Thymus (tissue), 14 donors: ENCODE measurements at places on chromosomes 3 and 15.

DNA sequence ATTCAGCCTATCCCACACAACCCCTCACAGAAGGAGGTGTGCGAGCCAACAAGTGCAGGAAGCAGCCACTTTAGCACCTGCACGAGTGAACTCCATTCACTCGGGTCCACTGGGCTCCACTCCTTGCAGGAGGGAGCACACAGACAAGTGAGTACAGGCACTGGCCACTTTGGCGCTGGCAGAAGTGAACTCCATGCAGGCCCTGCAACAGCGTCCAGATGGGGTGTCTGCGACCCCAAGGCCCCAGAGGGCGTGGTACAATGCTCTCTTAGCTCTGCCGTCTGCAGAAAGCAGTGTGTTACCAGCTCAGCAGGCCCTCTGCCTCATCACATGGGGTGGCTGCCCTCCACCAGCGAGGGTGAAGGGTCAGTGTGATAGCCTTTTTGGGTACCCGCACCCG lies 388.0 kb upstream of the CNTN4 start:
- no peak for DNase-seq

DNA sequence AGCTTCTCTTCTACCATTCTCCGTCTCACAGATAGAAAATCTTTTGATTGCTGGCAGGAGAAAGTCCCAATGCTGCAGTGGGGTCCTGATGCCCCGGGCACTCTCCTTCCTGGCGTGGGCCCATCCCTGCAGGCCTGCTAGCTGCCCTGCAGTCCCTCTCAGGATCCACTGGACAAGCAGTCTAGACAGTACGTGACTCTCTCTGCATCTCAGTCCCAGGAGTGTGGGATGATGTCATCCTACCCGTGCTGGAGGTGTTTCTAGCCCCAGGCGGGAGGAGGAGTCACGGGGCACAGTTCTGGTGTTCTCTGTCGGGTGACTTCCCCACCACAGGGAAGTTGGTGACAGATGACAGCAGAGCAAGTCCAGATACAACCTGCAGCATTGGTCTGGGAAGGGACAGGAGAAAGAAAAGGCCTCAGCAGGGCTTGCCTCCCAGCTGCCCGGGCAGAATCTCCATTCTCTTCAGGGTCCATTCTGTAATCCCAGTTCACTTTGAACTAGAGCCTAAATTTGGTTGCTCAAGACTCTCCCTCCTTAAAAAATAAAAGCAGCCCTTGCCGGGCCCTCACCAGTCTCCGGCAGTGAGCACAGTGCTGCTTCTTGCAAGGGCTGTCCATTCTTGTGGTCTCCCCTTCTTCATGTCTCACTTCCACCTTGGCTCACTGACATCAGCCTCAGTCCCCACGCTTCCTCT lies 30.6 kb downstream of the SLC28A1 start:
- peak; percentile 35 for DNase-seq

DNA sequence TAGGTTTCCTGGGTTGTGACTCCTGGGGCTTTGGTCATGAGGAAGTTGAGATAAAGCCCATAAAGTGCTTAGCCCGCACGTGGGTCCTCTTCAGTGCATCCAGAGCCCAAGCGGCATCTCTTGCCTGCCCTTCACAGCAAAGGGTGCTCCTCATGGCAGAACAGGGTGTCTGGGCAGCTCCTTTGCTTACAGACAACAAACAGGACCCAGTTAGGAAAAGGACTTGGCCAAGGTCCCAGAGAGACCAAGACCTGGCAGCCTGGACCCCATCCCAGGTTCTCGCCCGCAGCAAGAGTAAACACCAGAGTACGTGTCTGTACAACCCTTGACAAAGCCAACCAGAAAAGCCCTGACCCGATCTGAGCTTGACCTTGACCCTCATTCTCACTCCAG lies 27.0 kb downstream of the ALS2CL start:
- no peak for DNase-seq

- no peak for DNase-seq
Measured at GRCh38 chr3:187369089-187369447, 883 bp downstream of the RTP4 start.

- no peak for DNase-seq
Measured at GRCh38 chr15:66775127-66776105, 73.4 kb downstream of the SMAD6 start.

DNA sequence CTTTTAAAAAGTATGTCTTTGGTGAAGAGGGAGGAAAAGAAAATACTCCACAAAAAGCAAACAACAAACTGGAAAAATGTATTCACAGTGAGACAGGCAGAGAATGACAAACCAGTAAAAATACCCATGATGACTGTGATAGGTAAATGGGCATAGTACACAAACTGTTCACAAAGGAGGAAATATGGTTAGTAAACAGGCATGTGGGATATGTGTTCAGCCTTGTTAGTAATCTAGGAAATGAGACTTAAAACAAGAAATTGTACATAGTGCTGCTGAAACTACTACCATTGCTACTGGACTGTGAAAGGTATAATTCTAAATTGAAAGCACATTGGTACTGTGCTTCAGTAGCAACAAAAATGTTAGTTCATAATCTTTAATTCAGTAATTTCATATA lies 50.1 kb downstream of the UBE2E2 start:
- no peak for DNase-seq

DNA sequence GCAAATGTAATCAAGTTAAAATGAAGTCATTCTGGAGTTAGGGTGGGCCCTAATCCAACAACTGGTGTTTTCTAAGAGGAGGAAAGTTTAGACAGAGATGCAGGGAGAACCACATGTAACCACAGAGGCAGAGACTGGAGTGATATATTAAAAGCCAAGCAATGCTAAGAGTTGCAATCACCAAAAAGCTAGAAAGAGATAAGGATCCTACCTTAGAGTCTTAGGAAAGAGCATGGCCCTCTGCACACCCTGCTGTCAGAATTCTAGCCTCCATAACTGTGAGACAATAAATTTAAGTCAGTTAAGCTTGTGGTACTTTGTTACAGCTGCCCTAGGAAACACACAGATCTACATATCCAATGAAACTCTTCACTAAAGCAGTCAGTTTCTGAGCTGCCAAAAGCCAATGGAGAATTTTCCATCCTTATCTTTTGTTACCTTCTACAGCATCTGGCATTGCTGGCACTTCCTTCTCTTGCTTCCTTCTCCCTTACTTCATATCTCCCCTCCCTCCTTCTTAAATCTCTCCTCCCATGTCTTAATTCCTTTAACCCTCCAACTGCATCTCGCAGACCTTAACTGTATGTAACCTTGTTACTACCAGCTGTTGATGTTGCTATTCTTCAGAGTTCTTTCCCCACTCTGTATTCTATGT lies 11.2 kb downstream of the DCBLD2 start:
- DNase-seq = no peak

DNA sequence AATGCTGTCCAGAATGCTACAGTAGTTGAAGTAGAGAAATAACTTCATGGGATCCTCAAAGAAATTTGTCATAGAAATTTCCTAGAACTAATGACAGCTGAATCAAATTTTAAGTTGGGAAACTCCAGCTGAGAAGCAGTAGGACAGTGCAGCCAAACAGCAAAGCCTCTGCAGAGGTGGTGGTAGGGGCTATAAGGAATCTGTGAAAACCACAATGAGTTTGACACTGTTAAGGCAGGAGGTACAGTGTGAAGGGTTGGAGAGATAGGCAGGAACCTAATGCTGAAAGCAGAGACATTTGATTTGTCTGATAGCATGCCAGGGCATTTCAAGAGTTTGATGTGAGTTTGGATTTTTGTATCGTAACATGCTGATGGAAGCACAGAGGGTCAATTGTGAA lies 22.0 kb downstream of the ASTE1 start:
- no peak for DNase-seq

GRCh38 chr15:31340047-31340446 lies 13.4 kb downstream of the KLF13 start:
- DNase-seq = no peak

DNA sequence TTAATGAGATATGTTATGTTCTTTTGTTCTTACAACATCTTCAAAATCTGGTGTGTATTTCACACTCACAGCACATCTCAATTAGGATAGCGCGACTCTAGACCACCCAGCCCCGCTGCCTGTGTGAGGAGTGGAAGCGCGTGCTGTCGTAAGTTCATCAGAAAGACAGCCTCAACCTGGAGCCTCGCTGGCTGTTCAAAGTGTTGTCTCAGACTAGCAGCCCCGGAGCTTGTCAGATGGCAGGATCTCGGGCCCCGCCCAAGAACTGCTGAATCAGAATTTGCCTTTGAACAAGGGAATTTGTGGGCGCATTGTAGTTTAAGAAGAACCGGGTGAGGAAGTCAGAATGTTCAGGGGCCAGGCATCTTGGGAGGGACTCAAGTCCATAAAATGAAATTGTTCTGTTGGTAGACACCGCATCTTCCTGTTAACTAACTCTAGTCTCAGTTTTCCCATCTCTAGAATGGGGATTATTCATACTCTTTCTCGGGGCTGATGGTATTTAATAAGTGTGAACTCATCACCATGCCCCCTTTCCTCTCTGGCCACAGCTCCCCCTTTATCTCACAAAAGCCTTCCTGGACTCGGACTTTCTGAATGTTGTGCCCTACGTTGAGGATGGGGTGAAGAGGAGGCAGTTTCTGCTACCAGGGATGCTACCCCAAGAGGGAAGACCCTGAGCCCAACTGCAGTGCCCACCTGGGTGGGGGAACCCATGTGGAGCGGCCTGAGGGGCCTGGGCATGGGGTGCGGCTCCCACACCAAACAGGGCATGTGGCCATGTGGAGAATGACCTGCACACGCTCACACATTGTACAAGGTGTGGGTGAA lies 40.4 kb downstream of the BHLHE40 start:
- DNase-seq = peak; percentile 76

- no peak for DNase-seq
Measured at GRCh38 chr3:122627301-122627700, 49.9 kb downstream of the PARP15 start.

DNA sequence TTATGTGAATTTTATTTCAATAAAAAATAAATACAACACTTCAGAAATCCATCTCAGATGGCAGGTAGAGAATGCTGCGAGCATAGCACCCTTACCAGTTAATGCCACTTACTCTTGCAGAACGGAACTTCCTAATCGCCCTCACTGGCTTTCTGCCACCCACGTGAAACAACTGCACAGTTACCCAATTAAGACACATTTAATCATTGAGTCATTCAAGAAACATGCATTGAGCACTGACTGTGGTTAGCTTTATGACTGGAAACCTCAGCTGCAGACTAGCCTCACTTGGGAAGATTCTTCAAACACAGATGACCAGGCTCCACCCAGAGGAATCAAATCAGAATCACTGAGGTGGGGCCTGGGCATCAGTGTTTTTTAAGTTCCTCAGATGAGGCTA lies 5.6 kb upstream of the MFGE8 start:
- DNase-seq = no peak

DNA sequence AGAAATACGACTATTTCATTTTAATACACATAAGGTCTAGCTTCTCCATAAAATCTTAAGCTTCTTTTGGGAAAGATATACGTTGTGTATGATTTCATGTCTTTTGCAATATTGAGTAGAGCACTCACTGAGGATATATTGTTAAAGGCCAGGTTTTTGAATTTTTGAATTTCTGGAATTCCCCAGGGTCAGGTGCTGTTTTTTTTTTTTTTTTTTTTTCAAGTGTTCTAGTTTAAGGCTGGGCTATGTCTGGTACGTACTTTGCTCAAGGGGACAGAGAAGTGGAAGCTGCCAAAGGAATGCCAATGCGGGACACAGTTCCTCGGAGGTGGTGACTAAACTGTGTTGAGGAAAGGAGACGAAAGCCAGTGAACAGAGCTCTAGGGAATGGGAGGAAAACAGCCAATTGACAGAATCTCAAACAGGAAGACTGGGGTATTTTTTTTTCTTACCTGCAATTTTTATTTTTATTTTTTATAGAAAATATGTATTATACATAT lies 510.5 kb upstream of the CBLB start:
- DNase-seq = no peak

DNA sequence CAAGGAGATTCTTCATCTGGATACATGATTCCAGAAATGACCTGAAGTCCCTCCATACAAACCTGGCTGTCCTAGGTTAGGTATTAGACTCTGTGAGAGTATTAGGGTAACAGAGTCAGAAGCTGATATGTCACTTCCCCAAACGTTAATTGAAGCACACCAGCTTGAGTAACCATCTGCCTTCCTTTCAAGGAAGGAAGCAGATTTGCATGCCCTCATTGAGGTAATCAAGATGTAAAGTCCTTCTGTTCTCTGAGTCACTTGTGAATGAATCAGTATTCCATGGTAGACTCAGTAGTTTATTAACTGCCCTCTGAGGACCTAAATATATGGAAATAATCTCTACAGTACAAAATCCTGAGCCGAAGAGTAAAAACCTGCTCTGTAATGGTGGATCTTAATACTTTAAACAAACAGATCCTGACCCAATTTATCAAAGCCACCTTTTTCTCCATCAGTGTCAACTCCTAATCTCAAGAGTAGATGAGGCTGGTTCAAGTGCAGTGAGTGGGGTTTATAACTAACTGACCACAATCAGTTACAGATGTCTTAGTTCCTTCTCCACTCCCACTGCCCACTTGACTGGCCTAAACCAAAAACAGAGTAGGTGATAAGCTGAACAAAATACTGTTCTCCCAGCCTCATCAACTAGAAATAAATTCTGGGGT lies 246.2 kb upstream of the CHRM5 start:
- DNase-seq = no peak

- no peak for DNase-seq
Measured at GRCh38 chr15:42314818-42315217, 41.6 kb upstream of the TMEM87A start.

GRCh38 chr3:150761831-150762661 lies 923 bp downstream of the SIAH2 start:
- DNase-seq = peak; percentile 58

DNA sequence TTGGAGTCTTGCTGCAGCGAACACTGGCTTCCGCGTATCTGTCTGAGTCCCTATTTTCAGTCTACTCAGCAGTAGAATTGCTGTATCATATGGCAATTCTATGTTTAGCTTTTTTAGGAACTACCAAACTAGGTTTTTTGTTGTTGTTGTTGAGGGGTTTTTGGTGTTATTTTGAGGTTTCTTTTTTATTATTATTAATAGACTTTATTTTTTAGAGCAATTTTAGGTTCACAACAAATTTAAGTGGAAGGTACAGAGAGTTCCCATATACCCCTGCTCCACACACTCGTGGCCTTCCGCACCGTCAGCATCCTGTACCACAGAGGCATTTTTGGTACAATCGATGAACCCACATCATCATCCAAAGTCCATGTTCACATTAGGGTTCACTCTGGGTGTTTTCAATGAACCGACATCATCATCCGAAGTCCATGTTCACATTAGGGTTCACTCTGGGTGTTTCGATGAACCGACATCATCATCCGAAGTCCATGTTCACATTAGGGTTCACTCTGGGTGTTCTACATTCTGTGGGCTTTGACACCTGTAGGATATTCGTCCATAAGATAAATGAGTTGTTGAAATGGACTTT lies 67.9 kb downstream of the LMLN start:
- no peak for DNase-seq

- no peak for DNase-seq
Measured at GRCh38 chr15:66765478-66766281, 63.6 kb downstream of the SMAD6 start.

- DNase-seq = no peak
Measured at GRCh38 chr3:161067335-161067734, 37.8 kb downstream of the B3GALNT1 start.

DNA sequence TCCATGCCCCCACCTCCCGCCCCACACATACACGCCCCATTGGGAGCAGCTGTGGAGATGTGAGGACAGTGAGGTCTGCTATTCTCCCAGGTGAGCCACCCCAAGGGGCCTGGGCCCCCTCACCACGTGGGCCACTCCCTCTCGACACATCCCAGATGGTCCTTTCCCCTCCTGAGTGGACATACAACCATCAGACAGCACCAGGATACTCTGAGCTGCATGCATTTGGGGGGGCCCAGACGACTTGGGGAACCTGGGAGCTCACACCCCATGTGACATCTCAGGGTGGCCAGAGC lies 17.5 kb downstream of the FBLN2 start:
- no peak for DNase-seq

- no peak for DNase-seq
Measured at GRCh38 chr3:7188551-7188950, 327.6 kb downstream of the GRM7 start.
